ENCODE measurements at places on chromosomes 4 and X.

DNA sequence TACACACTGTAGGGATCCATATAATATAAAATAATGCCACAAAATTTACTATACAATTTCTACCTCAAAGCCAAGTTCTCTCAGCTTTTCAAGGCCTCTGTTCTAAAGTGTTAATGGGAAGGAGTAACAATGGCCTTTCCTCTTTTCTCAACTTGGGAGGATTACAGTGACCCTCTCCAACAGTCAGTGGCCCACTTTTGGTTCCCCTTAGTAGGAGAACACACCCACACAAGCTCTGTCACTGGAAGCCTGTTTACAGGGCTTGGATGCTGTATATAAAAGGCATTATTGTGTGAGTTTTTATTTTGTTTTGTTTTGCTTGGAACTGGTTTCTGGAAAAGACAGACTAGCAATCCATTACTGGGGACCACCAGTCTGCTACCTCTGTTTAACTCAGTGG lies 1.8 kb downstream of the ARHGEF6 start:
- DNase-seq = no peak

- DNase-seq = no peak
Observed at GRCh38 chrX:143661286-143661685, 25.4 kb upstream of the SLITRK4 start.

- DNase-seq = no peak
Observed at GRCh38 chr4:3046162-3046561, 28.2 kb downstream of the HTT-AS start.

- DNase-seq = peak; percentile 53
Observed at GRCh38 chrX:43557792-43558191, 98.3 kb upstream of the MAOA start.

GRCh38 chrX:129650821-129651510 lies 3.8 kb downstream of the APLN start:
- DNase-seq = no peak

- DNase-seq = no peak
Observed at GRCh38 chrX:3631196-3631595, 82.3 kb downstream of the PRKX start.

GRCh38 chrX:112687189-112687691 lies 7.5 kb upstream of the LHFPL1 start:
- DNase-seq = no peak

- peak; percentile 10 for DNase-seq
Observed at GRCh38 chr4:2066011-2066551, 7.0 kb downstream of the NAT8L start.

- no peak for DNase-seq
Observed at GRCh38 chr4:85932500-85933290, 427.2 kb downstream of the MAPK10 start.

DNA sequence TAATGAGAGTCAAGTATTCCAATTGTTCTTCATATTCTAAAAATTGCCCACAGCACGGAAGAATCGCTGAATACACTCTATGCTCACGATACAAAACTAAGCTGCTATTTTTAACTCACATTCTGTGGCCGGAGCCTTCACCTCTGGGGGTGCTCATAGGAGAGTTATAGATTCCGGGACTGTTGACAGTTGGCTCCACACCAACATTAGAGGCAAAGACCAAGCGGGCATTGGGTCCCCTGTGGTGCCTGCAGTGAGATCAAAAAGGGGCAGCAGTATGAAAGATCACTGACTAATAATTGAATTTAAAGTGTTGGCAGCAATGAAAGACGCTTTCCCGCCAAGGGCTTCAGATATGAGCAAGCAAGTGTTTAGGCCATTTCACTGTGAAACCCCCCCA lies 146.0 kb downstream of the TMEM144 start:
- DNase-seq = no peak
